ENCODE measurements at places on chromosomes 12 and 14.

DNA sequence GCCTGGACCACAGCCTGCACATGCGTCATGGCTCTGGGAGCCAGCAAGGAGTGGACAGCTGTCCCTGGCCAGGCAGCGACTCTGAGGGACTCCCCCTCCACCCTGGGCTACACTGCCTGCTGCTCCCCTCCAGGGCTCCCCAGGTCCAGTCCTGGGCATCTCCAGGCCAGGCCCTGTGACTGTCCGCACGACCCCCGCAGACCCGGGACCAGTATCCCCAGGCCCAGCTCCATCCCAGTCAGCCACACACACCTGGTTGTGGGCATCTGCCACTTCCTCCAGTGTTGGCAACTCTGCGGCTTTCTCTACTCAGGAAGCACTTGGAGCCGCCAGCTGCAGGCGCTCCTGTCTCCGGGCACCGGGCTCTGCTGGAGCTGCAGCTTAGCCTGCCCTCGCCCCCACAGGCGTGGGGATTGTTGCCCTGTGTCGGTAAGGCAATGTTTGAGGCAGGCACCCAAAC, 2.4 kb downstream of the ULK1 start:
- DNase-seq, result peak; percentile 31

GRCh38 chr12:6226679-6227051, 26.5 kb downstream of the CD9 start:
- DNase-seq, result no peak

DNA sequence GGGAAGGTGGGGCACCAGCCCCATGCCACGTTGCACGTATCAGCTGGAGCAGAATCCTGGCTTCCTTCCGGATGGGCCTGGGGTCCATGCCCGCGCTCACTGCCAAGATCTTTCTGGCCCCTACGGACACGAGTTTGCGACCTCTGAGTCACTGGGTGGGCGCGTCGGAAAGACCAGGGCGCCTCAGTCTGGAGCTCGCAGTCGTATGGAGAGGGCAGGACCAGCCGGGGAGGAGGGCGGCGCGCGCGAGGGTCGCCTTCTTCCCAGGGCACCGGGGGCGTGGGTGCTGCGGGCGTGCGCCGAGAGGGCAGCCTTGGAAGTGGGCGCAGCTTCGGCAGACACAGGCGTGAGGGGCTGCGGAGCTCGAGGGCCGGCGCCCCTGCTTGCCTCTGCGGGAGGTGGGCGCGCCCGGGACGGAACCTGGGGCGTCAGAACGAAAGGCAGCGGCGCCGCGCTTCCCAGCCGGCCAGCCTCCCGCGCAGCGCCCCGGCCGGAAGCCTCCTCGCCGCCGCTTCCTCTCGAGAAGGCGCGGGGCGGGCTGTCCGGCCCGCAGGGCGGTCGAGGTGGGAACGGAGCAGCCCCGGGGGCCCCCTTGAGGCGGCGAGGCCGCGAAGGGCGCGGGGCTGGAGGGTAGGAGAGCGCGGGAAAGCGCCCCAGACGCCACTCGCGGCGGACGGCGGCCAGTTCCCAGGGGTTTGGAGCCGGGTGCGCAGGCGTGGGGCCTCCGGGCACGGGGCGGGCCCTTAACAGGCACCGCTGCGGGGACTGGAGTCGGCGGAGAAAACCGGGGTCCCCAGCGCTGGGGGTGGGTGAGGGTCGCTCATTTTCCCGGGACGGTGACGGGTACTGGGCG, at the start of gene ARL6IP4:
TSS of gene ARL6IP4 (plus strand) at position 499 of the 853 bp plus-strand sequence. CDS start 459 bp downstream, outside the sequence.
- peak; percentile 97 for DNase-seq

GRCh38 chr12:98669751-98670150, 24.7 kb downstream of the APAF1 start:
- no peak for DNase-seq

- no peak for DNase-seq
Measured at GRCh38 chr12:14403293-14403692, 37.8 kb downstream of the ATF7IP start.

DNA sequence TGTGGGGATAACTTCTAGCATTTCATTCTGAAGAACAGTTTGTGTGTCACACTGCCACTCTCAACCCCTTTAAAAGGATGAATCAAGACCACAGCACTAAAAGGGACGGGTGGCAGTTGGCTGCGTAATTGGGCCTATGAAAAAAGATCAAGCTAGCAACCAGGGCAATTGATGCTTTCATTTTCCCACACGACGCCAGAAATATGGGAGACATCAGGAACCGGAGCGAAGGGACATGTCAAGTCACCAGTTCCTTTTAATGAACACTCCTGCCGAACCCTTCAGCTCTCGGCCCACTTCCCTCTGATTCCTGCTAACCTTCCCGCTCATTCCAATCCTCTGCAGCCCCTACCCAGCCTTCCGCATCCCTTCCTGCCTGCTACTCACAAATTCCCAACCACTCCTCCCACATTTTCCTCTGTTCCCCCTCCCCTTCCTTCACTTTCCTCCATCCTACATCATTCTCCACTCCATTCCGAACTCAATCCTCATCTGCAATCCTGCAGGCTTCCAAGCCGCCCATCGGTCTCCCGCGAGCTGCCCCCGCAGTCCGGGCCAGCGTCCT, 753 bp downstream of the CSRNP2 start:
- no peak for DNase-seq

DNA sequence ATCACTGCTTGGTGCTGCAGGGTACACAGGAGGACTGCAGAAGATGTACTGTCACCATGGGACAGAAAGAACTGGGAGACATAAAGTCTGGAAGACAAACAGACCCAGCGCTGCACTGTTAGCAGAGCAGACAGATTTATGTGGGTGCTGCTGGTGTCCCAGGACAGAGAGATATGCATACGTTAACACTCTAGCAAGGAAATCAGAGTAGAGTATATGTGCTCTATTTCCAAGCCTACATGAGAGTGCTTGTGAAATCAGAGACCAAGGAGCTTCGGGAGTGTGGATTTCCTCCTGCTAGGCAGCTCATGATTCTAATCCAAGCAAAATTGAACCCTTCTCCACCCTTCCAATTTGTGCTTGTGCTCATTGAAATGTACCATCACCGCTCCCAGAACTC, 416.5 kb downstream of the VRK1 start:
- no peak for DNase-seq

- DNase-seq, result no peak
Measured at GRCh38 chr12:121532503-121533393, 48.1 kb downstream of the KDM2B start.

DNA sequence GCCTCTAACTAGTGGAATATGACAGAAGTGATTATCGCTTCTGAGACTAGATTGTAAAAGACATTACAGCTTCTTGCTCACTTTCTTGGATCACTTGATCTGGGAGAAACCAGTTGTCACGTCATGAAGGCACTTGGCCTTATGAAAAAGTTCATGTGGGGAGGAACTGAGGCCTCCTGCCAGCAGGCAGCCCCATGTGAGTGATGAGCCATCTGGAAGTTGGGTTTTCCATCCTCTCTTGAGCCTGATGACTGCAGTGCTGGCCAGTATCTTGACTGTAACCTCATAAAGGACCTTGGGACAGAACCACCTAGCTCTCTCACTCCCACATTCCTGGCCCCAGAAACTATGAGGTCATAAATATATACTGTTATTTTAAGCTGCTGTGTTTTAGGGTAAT, 28.0 kb downstream of the TTLL5 start:
- no peak for DNase-seq

DNA sequence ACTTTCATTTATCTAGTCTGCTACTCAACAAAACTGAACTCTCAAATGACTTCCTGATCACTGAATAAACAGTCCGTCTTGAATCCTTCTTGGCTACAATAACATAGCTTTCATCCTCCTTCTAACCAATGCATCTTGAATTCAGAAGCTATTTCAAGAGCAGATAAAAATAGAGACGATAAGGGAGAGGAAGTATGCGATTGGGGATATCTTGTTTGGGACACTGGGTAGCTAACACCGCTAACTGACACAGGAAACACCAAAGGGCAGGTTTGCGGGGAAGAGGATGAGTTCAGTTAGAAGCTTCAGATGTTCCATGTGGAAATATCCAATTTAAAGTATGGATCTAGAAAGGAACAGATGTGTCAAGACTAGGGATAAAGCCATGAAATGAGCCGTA, 102.5 kb downstream of the SLC41A2 start:
- DNase-seq, result no peak

GRCh38 chr14:21298358-21298757, 18.5 kb downstream of the RPGRIP1 start:
- no peak for DNase-seq

DNA sequence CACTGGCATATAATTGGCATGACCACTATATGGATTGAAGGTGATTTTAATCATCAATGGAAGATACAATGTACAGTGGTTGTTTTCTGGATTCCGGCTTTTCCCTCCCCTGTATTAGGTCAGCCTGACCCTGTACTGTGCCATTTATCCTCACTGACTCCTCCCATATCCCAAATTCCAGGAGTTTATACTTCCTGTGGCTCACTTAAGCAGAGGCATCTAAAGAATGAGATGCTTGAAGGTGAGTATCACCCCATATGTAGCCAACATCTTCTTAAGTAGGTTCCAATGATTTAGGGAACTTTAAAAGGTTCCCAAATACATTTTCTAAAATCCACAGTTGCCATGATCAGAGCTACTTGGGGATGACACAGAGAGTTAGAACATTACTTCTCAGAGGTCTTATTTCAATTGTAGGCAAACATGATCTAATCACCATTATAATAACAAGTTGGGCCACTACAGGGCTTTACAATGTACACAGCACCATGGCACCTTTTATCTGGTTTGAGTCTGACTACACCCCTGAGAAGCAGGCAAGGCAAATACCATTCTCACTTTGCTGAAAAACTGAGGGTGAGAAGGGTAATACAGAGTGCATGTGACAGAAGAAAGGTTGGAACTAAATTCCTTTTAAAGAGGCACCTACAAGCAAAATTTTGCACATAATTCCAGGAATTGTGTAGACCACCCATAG, 212.3 kb upstream of the GARIN6 start:
- no peak for DNase-seq

- no peak for DNase-seq
Measured at GRCh38 chr14:56787530-56787929, 22.7 kb downstream of the OTX2 start.

Measured in 8988T (cell line).